ENCODE measurements at places on chromosomes 7 and 10. TPM values are rescaled to one million over a fixed set of nuclear protein-coding genes. Genes with fewer than 3 reads are reported as not detected.

The FGFR2 gene
- total RNA-seq = 135 TPM

DNA sequence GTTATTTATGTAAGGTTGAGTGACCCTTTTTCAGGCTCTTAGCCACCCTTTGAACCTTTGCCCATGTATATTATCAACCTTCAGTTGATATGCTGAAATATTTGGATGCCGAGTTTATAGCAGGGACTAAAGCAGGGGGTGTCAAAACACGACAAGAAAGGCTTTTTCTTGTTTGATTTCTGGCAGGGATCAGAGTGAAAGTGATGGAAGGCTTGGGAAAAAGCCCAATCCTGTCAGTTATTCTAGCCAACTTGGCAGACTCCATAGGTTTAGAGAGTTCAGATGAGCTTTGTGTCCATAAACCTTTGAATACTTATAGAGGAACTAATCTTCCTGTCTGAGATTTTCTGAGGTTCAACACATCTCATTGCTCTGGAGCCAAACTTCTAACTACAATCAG is 47.5 kb downstream of the INHBA start:
- no peak for DNase-seq

GRCh38 chr10:104641937-104642657 is 1.0 kb downstream of the SORCS3 start:
- no peak for DNase-seq

The SGMS1 gene
- total RNA-seq = 19.3 TPM

GRCh38 chr7:28237363-28237762 is 56.8 kb upstream of the JAZF1 start:
- DNase-seq = no peak

- no peak for DNase-seq
These were observed 115.4 kb downstream of the CABCOCO1 start for GRCh38 chr10:61778137-61778536.
